ENCODE measurements at places on chromosomes 7 and 10. TPM values are rescaled to one million over a fixed set of nuclear protein-coding genes. Genes with fewer than 3 reads are reported as not detected.

NKX1-2 gene
- 34.9 TPM for total RNA-seq

PLXDC2 gene
- total RNA-seq = 40.1 TPM

CFAP69 gene
- 3.2 TPM for total RNA-seq

VIPR2 gene
- 3.1 TPM for total RNA-seq

AGMO gene
- total RNA-seq = 0.22 TPM

ETV1 gene
- 91.2 TPM for total RNA-seq

OR13A1 gene
- not detected for total RNA-seq

PDE6C gene
- total RNA-seq = not detected

DNA sequence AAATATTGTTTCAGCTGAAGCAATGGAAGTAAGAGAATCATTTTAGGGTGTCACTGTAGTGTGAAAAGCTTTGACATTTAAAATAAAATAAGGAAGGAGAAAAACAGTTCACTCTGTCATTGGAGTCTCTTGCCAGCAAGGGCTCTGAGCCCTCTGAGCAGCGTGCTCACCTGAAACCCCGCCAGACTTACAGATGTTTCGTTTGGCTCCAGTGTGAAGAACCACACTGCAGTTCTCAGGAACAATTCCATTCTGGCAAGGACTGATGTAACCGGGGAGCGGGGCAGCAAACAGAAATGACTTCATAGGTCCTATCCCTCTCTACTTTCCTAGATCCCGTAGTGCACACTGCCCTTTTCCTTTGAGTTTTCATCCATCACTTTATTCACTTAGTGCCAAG, 164.3 kb downstream of the CELF2 start:
- no peak for DNase-seq

- DNase-seq = no peak
Measured at GRCh38 chr7:2670720-2671391, 17.1 kb upstream of the AMZ1 start.

DNA sequence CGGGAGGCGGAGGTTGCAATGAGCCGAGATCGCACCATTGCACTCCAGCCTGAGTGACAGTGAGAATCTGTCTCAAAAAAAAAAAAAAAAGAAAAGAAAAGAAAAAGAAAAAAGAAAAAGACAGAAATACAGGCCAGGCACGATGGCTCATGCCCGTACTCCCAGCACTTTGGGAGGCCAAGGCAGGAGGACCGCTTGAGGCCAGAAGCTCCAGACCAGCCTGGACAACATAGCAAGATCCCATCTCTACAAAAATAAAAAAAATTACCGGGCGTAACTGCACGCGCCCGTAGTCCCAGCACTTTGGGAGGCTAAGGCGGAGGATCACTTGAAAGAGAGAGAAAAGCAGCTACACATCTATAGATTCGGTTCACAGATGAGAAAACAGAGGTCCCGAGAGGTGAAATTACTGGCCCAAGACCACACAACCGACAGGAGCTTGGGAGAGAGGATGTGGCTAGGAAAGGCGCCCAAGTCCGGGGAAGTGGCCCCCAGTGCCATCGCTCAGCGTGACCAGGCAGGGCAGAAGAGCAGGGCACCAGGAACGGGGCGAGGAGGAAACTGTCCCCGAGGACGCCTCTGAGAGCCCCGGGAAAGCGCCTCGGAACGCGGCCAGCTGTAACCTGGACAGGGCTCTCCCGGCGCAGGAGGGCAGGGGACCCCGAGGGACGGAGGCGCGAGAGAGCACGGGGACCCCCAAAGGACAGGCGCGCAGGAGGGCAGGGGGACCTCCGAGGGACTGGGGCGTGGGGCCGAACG, 612 bp downstream of the SNX8 start:
- DNase-seq = no peak

DNA sequence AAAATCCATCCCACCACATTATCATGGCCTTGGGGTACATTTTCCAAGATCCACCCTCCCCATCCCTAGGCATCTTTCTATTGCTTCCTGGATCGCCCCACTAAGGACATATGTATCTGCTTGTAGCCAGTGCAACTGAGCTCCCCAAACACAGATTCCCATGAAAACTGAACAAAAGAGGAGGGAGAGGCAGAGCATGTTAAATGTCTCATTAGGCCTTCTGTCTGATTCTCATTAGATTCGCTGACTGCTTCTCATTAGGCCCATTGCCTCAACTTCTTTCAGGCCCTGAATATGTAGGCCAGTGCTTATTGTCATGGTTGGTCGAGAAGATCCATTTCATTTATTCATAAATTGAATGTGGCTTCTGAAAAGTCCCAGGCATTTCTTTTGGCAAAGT, 698.9 kb downstream of the INHBA start:
- DNase-seq = no peak

DNA sequence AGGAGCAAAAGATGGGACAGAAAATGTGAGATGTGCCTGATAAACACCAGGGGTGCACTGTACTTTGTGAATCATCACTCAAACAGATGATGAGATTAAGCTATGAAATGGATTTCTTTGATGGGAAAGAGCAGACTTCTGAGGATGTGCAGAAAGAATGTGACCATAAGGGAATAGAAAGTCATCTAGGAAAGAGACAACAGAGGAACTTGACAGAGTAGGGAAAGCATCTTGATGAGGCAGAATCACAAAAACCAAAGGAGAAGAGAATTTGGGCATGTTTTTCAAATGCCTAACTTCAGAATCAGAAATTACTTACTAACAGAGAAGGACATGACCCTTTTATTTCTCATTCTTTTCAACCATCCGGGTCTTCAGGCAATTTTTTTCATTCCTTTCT, 82.4 kb upstream of the LRRTM3 start:
- DNase-seq = no peak

DNA sequence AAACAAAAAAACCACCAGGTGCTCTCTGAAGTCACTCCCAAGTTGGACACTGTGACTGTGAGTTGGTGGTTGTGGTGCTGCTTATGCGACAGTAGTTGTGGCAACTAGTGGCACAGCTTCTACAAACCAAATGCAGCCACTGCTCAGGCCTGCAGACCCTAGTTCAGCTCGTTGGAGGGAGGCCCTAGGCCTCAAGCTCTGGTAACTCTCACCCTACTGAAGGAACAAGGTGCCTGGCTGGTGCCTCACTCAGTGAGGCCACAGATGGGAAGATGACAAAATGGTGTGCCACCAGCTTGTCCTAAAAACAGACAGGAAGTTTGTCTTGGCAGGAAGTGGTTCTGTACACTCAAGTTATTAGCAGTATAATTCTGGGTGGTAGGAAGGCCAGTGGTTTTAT, 45.3 kb upstream of the RAPGEF5 start:
- no peak for DNase-seq

DNA sequence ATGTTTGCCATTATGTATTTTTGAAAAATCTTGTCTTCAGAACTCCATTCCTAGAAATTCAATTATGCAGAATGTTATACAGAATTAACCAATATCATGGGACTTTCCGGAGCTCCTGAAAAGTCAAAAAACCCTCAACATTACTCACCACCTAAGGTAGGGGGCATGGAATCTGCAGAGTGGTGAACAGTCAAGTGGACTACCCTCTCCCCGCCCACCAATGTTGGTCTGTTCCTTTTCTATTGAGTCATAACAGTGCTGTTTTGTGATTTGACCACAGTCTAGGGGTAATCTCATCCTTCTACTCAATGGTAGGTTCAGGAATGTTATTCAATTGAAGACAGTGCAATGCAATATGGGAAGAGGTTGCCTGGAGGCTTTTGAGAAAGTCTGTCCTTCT, 130.5 kb upstream of the HABP2 start:
- no peak for DNase-seq

GRCh38 chr7:77226357-77226839, 26.8 kb upstream of the FGL2 start:
- no peak for DNase-seq

DNA sequence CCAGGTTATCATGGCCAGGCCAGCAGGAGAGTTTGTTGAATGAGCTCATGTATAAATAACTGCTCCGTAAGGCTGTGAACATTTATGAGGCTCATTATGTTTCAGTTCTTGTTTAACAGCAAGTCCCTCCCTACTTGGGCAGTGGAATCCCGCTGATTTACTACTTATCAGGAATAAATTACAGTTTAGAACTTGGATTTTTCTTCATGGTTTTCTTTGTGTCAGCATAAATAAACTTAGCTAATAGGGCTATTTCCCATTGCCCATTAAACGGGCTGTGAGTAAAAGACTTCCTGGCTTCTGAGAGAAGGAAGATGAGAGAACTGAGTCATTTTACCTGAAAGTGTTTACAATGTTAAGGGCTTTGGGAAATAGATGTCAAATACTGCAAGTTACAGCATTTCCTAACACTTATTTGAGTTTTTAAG, 701.6 kb upstream of the ANKRD30A start:
- DNase-seq = no peak

DNA sequence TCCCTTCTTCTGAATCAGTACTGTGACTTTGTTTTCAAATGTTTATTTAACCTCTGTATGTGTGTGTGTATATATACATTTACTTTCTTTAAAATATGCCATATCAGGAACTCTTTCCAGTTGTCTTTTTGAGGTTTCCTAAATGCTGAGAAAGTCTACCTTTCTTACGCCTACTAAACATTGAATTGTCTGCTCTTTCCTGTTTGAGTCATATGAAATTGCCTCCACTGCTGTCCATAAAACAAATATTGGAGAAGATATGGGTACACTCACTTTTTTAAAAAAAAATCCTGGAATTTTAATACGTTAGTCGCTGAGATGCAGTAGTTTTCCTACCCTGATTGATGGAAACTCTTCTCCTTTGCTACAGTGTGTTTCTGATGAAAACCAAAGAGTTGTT, 298.7 kb upstream of the TEX47 start:
- no peak for DNase-seq

GRCh38 chr10:31319602-31320549, 860 bp downstream of the ZEB1 start:
- DNase-seq = no peak

GRCh38 chr10:11986593-11987216, 55.9 kb downstream of the UPF2 start:
- DNase-seq = peak; percentile 27

GRCh38 chr10:23258516-23258915, 66.4 kb downstream of the PTF1A start:
- DNase-seq = no peak

GRCh38 chr10:4025339-4025738, 240.3 kb upstream of the KLF6 start:
- DNase-seq = no peak

- no peak for DNase-seq
Measured at GRCh38 chr7:72334698-72335097, 77.4 kb downstream of the CALN1 start.

GRCh38 chr10:80141696-80142460, 9.3 kb downstream of the PLAC9 start:
- no peak for DNase-seq

GRCh38 chr7:106681815-106682495, 21.0 kb upstream of the CCDC71L start:
- no peak for DNase-seq

- no peak for DNase-seq
Measured at GRCh38 chr7:143467724-143468123, 9.9 kb upstream of the TAS2R41 start.

- DNase-seq = no peak
Measured at GRCh38 chr10:97428572-97428981, 2.6 kb downstream of the PGAM1 start.

Data from H1 (cell line).